Activated T-helper 17 cell treated with anti-CD3 and anti-CD28 coated beads, Interleukin-2, amount 50 U/mL, for 72 hours (primary cell): ENCODE measurements at places on chromosomes 4 and X.
A peak's percentile ranks its signal among the peaks of the same experiment; 100 is the strongest.

GRCh38 chr4:88526221-88526815 is 2.7 kb upstream of the PYURF start:
- no peak for ATAC-seq

DNA sequence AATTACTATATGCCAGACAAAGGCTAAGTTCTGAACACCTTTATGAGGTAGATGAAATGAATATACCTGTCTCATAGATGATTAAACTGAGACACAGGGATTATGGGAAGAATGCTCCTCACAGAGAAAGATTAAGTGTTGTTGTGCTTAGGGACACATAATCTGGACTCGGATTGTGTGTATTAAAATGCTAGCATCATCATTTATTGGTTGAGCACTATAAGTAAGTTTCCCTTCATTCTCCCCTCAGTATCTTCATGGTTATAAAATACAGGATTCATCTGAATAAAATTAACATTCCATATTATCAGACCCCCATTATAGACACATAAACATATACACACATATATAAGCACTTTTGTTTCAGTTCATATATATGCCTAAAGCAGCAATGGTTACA is 463.5 kb downstream of the PPP4R3C start:
- no peak for ATAC-seq

DNA sequence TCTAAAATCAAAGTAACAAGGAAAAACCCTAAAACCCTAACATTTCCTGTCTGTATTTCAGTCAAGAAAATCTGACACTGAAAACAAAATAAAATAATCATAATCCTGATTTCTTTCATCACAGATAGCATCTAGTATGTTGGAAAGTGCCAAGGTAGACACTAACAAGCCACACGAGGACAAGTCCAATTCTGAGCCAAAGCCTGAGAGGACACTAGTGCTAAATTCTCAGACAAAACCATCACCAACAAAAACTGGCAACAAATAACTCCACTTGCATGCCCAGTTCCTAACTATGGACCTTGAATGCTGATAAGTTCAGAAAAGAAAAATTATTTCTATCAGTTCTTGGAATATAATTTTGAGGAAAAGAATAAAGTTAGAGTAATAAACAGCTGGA is 113.7 kb downstream of the MANBA start:
- ATAC-seq = no peak

DNA sequence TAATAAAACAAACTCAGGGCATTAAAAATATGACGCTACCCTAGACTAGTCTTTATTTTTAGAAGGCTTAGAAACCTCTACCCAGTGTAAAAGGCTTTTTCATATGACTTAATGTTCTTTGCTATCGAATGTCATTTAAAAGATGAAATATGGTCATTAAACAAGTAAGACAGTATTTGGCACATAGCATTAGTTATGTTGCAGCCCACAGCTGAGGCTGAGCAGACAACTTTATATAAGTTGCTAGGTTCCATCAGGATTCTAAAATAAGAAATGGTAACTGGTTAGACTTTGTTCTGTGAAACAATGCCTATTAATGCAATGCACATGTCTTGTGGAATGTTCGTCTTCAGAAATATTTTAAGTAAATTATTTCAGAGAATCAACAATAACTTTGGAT is 10.4 kb upstream of the PRSS12 start:
- no peak for ATAC-seq

- ATAC-seq = peak; percentile 66
Measured at GRCh38 chrX:13750204-13750603, 15.7 kb downstream of the OFD1 start.

DNA sequence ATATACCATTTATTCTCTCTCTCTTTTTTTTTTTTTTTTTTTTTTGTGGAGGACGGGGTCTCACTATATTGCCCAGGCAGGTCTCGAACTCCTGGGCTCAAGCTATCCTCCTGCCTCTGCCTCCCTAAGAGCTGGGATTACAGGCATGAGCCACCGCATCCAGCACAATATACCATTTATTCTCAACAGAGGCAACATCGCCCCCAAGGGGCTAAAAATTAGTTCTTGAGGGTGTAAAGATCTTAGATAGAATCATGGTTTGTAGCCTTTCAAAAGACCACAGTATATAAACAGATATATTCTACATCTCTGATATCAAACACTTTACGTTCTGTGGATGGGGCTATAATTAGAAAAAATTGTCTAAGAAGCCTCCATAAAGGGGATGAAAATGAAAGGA is 39.8 kb upstream of the TCEAL2 start:
- no peak for ATAC-seq

DNA sequence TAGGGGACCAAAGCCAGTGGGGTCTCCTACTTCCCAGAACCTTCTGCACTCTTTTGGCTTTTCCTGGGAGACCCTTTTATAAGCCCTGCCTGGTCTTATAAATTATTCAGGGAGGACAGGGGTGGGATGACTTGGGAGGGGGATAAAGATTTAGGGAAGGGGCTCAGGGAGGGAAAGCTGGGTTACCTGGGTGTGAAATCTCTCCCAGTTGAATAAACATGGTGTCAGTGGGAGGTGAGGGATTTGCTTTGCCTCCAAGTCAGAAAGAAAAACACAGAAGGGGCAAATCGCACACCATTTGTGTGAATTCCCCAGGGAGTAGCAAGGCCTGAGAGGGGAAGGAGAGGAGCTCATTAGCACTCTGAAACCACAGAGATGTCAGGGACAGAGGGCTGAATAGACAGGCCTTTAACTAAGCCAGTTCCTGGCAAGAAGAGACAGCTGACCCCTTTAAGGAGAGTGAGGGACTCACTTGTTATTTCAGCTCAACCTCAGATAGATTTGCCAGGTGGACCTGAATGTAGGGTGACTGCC is at the start of gene RIPPLY1:
Gene RIPPLY1, minus strand, starts transcription at position 51 of the 534 bp plus-strand sequence. CDS start 54 bp downstream, outside the sequence.
- ATAC-seq = no peak

- no peak for ATAC-seq
Measured at GRCh38 chr4:186039697-186040096, 29.3 kb upstream of the TLR3 start.

- no peak for ATAC-seq
Measured at GRCh38 chrX:17546356-17546755, 171.4 kb downstream of the NHS start.

GRCh38 chr4:142095886-142096605 is 459.7 kb downstream of the IL15 start:
- ATAC-seq = no peak

GRCh38 chrX:19212037-19212436 is 89.8 kb upstream of the ADGRG2 start:
- no peak for ATAC-seq

DNA sequence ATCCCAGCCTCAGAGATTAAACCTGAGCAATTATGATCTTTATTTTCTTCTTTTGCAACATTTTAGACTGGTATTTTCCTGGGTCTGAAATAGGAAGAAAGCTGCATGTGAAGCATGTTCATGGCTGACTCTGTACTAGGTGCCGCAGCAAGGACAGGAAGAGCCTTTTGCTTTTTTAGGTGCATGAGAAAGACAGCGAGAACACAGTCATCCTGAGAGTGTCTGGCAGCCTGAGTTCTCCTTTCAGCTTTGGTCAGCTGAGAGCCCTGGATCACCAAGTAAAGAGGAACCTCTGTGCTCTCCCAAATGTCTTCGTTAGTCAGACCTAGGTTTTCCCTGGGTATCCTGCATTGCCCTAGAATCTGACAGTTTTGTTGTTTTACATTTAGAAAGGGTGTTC is 29.8 kb downstream of the FAM149A start:
- peak; percentile 65 for ATAC-seq

- no peak for ATAC-seq
Measured at GRCh38 chr4:39051492-39051891, 10.5 kb upstream of the KLHL5 start.

DNA sequence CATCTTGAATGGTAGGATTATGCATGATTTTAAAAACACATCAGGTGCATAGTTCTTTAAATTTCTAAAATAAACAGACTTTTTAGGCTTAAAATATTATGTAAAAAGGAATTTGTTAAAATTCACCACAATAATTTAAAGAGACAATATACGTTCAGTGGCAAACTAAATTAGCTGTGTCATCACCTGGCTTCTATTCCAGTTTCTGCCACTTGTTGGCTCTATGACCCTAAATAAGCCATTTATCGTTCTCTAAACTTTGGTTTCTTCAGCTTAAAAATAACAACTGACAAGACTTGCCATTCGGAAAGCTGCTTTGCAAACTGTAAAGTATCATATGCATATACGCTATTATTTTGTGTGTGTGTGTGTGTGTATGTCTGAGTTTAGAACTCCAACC is 141.3 kb downstream of the MGST2 start:
- no peak for ATAC-seq

GRCh38 chrX:69278031-69278687 is 112.9 kb upstream of the PJA1 start:
- ATAC-seq = no peak

DNA sequence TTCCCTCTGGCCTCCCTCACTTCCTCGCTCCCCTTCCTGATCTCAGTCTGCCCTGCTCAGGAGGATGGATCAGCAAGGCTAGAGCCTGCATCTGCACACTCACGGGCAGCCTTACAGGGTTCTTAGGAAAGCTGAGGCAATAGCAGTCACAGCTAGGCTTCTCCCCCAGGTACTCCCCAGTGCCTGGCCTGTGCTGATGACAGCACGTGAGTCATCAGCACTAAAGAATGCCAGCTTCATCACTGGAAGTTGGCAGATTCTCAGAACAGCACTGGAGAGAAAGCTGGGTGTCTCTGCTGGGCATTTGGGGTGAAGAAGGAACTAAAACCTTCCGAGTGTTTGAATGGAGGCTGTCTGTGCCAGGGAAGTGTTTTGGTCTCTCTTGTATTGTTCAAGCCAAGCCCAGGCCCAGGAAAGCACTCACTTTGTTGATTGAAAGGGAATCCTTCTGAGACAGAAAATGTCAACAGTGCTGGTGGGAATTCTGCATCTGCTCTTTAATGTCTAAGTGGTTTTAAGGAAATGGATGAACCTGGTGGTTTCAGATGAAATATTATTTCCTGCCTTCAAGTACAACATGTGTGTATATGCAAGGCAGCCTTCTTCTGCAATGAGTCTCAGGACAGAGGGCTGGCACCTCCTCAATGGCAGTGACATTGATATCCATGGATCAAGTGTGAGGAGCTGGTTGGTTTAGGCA is 73.0 kb upstream of the SCOC start:
- ATAC-seq = peak; percentile 44

GRCh38 chr4:38950159-38950558 is 82.0 kb downstream of the TMEM156 start:
- ATAC-seq = no peak

GRCh38 chr4:24073948-24074347 is 184.1 kb upstream of the PPARGC1A start:
- ATAC-seq = no peak

DNA sequence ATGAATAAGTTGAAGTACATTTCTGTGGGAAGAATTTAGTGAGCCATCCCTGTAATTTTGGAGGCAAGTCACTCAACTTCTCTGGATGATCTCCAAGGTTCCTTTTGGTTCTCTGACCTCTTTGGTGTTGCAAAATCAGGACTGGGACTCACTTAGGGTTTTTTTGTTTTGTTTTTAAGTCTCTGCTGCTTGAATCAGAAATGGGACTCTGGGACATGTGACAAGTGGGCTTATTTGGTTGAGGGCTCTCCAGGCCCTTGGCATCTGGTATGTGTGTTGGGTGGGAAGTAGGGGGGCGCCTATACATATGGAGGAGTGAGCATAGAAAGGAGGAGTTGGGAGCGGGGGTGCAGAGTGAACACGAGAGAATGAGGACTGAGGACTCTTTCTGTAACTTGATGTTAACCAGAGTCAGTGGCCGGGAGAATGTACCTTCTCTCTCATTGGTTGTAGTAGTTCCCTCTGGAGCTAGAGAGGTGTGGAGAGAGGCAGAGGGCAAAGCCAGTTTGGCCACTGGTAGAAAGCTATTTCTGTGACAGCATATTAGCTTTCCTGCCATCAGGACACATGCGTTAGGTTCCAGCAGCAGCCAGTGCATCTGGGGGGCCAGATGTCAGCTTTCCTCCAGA is 1.9 kb downstream of the ARHGAP10 start:
- ATAC-seq = no peak

- peak; percentile 6 for ATAC-seq
Measured at GRCh38 chrX:44873415-44874276, 658 bp downstream of the KDM6A start.

GRCh38 chrX:8967461-8967860 is 66.5 kb downstream of the FAM9B start:
- ATAC-seq = no peak

DNA sequence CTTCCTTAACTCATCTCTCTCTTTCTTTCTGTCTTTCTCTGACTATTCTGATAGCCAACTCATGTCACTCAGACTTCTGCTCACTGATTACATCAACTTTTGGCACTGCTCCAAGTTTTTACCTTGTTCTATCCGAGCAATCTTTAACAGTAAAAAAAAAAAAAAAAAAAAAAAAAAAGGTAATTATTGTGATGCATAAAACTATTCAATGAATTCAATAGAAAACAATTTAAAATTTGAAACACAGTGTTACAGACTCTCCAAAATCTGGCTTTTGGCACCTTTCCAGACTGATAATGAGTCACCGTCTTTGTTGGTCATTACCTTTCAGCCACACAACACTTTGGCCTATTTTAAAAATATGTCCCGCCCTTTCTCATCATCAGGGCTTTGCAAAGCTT is 229.5 kb downstream of the GALNTL6 start:
- no peak for ATAC-seq

- no peak for ATAC-seq
Measured at GRCh38 chr4:138262030-138262429, 19.9 kb upstream of the SLC7A11 start.

DNA sequence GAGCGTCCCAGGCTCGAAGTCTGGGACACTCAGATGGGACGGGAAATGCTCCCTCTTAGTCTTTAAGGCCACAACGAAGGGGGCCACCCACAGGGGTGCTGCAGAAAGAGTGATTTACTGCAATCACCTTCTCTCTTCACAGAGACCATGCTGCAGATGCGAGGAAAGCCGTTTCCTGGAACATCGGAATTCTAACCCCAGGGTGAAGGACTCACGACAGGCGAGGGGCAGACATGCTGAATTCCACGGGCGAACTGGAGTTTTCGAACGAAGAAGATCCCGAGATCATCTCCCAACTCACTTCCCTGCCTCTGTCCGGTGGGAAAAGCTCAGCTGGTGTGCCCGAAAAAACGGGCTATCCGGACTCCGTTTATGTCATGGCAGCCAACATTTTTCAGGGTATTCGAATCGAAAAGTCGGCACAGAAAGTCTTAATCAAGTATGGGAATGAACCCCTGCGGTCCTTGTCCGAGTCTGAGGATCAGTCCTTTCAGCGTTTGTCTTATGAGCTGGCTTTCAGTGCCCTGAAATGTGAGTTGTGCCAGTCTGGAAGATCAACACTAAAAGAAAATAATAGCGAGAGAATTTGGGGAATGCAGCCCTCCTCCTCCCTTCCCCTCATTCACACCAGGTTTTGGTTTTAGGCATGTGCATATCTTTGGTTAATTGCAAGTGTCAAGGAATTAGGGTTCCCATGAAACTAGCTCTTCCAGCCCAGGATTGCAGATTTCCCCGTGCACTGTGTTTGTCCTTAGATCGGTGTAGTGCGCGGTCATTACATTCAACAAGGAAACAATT is 905 bp downstream of the NSUN7 start:
- no peak for ATAC-seq

GRCh38 chr4:12409507-12410190 is 981.0 kb upstream of the HS3ST1 start:
- ATAC-seq = no peak
